ENCODE measurements at places on chromosomes 11 and 22. TPM values are rescaled to one million over a fixed set of nuclear protein-coding genes. Genes with fewer than 3 reads are reported as not detected.
A peak's percentile ranks its signal among the peaks of the same experiment; 100 is the strongest.

DNA sequence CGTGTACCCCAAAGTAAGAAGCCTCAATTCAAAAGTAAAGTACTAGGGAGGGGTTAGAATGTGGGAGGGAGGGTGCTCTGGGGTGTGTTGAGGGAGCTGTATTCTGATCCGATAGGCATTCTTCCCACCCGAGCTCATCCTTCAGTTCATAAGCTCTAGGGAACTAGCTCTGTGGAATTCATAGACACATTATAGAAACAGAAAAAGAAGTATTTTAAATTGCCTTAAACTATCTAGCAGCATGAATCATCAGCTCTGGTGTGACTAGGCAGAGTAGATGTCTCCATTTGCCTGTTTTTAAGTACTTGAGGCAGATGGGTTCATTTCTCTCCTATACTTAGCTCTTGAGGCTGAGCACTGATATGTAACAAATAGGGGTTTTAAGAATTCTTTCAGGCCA lies 7.3 kb upstream of the SGSM3 start:
- no peak for DNase-seq

DNA sequence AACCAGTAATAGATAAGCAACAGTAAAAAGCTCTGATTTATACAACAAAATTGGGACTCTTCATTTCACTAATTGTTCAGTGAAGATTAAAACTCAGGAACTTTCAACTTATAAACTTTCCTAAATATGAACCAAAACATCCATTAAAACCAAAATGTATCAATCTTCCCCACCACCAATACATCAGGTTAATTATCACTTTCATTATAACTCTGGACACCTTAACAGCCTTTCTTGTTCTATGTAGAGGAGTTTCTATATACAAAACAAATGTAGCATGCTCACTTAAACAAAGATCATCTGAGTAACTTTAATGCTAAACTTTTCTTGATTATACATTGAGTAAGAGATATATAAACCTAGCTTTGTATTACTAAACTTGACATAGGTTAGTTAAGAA lies 74.7 kb downstream of the ST14 start:
- no peak for DNase-seq

DNA sequence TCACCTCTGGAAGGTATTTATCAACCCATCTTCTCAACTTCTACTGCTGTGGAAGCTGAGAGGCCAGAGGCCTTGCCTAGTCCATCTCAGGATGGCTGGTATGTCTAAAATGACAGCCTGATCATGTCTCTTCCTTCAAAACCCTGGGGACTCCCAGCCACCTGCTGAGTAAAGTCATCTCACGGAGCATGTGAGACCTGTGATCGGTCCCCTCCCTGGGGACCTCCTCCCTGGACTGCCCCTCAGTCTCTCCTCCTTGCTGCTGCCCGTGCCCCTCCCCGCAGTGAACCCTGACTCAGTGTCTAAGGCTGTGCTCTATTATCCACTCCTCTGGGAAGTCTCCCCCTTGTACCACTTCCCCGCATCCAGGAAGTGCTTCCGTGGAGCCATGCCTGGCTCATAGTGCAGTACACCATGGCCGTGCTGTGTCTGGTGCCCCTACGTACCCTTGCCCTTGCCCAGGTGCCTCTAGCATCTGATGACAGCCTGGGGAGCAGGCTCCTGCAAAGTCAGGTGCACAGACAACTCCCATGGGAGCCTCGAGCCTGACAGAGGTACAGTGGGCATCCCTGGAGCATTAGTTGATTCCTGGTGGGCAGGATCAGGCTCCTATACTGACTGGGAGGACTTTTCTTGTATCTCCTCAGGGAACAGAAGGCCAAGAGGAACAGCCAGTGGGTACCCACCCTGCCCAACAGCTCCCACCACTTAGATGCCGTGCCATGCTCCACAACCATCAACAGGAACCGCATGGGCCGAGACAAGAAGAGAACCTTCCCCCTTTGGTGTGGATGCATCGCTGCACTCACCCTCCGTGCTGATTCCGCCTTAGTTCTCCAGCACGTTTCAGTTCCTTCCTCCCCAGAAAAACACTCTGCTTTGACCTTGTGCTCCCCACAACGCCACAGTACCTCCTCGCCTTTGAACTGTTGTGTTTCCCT lies 13.8 kb downstream of the SMARCB1 start:
- DNase-seq, result peak; percentile 33

- no peak for DNase-seq
Observed at GRCh38 chr22:27636716-27637508, 164.6 kb downstream of the MN1 start.

DNA sequence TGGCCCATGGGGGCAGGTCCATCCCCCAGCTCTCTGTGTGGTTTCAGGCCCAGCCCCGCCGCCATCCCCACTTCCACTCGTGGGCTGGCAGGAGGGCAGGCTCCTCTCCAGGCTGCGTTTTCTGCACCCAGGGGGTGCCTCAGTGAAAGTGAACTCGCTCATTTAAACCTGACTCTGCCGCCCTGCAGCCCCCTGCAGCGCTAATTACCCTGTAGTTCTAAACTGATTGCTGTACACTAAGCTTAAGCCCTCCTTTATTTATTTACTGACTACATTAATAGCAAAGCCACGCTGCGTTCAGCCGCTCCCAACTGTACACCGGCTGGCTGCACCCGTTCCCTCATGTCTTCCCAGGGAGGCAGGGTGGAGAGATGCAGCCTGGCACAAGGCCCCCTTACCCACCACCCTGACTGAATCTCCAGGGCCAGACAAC lies 36.6 kb upstream of the NNMT start:
- peak; percentile 24 for DNase-seq

DNA sequence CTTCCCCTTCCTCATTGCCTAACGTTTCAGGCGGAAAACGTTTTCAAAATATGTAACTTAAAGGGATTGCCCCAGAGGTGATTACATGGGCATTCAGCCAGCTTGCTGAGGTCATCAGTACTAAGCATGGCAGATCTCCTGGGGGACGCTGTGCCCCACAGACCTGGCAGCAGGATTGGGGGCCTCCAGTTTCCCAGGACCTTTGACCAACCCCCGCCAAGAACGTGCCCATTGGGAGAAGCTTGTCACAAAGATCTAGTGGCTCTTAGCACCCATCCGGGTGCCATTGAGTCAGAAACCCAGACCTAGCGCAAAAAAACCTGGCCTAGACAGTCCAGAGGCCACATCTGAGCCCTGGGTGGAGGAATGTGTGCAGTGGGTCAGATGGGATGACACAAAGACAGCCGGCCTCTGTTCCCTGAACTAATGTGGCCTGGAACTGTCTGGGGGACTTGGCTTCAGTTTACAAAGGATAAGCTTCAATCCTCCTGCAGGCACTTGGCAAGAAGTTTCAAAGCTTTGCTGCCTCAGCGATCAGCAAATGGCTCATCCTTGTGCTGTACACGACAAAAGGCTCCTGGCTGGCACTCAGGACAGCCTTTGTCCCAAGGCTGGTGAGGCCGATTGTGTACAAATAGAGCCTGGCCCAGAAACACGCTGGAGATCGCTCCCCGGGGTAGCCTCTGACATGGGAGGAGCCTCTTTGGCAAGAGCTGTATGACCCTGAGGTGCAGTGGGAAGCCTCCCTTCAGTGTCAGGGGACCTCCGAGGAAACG lies 9.5 kb downstream of the C1QTNF6 start:
- DNase-seq, result peak; percentile 77

The PKP3 gene
- total RNA-seq, result 254 TPM

- DNase-seq, result no peak
Observed at GRCh38 chr11:126841999-126842398, 158.6 kb downstream of the KIRREL3 start.
